Spleen (tissue), 13 donors: ENCODE measurements at places on chromosomes 5 and 9. TPM values are rescaled to one million over a fixed set of nuclear protein-coding genes. Genes with fewer than 3 reads are reported as not detected.

The C5orf34 gene
- 2.7 TPM for total RNA-seq

The TMC1 gene
- not detected for total RNA-seq

The PCDHB3 gene
- 2.2 TPM for total RNA-seq

The LCN9 gene
- not detected for total RNA-seq

The GMCL2 gene
- not detected for total RNA-seq

The SPINK7 gene
- not detected for total RNA-seq

The PCDHB9 gene
- total RNA-seq = 1.7 TPM

The SHLD3 gene
- total RNA-seq = 2.9 TPM

The SLC6A3 gene
- not detected for total RNA-seq

The FAM174A gene
- total RNA-seq = 26.7 TPM

The S100Z gene
- 2.3 TPM for total RNA-seq

The CCDC183 gene
- 0.70 TPM for total RNA-seq

The TRPM3 gene
- total RNA-seq = 3.1 TPM

The FOXD4L6 gene
- not detected for total RNA-seq
